ENCODE measurements at places on chromosomes 12 and 14.
A peak's percentile ranks its signal among the peaks of the same experiment; 100 is the strongest.

GRCh38 chr12:12011880-12012260, 58.9 kb upstream of the BCL2L14 start:
- DNase-seq: no peak

DNA sequence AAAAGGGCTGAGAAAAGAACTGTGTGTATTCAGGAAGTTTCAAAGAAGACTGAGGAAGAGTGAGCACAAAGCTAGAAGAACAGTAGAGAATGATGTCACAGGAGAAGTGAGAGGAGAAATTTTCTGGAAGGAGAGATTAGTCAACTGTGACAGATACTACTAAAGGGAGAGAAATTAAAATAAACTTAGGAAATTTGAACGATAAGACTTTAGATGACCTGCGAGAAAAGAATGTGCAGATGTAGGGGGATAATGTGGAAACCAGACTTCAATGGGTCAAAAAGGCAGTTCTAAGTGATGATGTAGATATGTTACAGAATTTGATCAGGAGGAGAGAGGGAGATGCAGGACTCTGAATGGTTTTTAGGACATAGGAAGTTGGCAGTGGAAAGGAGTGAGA, 287.4 kb downstream of the SYT1 start:
- no peak for DNase-seq

DNA sequence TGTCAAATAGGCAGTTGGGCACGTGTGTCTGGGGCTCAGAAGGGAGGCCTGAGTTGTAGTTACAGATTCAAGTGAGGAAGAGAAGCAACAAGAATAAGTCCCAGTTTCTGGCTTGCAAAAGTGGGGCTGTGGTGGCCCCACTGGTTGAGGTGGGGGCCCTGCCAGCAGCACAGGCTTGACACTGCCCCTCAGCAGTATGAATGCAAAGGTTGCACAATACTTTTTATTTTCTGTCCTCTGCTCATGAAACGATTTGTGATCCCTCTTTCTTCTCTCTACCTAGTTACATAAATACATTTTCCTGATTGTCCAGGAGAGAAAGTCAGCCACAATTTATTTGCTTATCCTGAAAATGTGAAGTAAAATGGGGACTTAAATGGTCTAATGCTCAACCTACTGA, 577.8 kb downstream of the AACS start:
- no peak for DNase-seq

DNA sequence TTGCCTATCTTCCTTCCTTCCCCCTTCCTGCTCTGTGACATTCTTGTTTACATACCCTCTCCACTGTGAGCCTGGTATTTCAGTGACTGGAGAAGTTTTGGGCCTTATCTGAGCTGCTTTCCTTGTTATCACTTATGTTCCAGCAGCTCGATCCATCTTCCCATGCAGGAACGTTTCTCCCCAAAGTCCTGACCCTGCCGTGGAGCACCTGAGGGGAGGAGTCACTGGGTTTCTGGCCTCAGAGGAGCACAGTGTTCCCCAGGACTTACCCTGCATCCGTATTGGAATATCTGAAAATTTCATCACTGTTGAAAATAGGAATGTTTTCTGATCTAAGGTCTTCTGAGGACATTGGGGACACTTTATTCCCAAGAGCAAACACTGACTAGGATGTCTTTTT, 141.8 kb downstream of the CACNA1C start:
- DNase-seq: no peak

DNA sequence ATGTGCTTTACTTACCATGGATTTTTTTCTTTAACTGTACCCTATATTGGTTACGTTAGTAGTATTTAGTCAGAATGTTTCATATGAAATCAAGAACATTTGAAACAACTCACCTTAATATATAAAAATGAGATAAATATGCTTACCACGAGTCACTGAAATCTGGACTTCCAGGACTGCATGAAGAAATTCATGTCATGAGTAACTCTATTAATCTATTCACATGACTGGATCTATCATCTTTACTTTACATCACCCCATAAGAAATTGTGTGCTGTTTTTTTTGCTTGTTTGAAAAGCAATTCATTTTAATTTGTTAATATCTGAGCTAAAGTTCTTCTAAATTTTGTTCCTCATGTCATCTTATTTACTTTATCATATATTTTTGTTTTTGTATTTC, 5.2 kb downstream of the EPYC start:
- DNase-seq: no peak

- peak; percentile 88 for DNase-seq
Observed at GRCh38 chr14:73771848-73772638, 57.9 kb upstream of the PNMA1 start.

GRCh38 chr12:47276621-47277309, 197.0 kb upstream of the AMIGO2 start:
- peak; percentile 64 for DNase-seq

- DNase-seq: no peak
Observed at GRCh38 chr12:65323070-65323469, 44.6 kb downstream of the MSRB3 start.

DNA sequence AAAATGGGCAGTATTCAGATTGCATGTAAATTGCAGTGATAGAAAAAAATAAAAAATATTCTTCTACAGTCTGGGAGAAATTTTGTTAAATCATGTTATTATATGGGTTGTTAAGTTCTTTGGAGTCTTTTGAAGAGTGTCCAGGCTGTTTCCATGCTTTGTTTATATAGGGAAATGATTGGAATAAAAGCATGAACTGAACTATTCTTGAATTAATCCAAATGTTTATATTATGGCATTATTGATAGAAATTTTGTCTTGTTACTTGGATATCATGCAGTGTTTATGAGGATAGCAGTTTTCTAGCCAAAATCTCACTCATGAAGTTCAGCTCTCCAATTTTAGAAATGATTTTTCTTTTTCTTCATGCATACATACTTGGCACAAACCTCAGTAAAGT, 108.2 kb upstream of the NAV3 start:
- DNase-seq: no peak

DNA sequence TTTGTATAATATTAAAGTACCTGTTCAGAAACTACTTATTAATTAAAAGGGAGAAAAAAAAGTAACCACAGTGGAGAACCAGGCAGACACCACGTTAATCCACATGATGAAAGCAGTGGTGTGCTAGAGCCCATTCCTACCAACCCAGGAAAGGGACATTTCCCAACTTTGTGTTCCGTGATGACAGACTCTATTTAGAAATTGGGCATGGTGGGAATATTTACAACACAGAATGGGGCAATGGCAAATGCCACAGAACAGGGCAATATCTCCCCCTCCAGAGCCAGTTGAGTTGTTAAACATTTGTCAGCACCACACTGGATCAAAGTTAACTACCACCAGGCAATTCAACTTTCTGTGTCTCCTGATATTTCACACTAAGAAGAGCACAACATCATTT, 1.2 kb upstream of the HIGD1C start:
- no peak for DNase-seq

GRCh38 chr12:89831310-89832095, 122.9 kb upstream of the ATP2B1 start:
- no peak for DNase-seq

DNA sequence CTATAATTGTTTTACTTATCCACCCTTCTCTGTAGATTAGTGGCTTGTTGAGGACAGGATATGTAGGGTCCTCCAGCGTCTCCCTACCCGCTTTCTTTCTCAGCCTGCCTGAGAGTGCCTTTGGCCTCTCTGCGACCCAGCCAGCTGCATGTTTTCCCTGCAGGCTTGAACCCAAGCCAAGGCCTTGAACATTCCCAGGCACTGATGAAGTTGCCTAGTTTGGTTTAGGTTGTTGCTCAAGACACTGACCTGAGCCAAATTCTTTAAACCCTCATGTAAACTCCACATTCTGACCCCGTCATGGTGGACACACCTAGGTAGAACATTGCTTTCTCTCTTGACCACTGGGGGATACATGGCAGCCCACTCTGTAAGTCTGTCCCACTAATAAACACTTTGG, 33.4 kb upstream of the TXNRD1 start:
- no peak for DNase-seq

GRCh38 chr12:46214668-46215436, 54.0 kb downstream of the SLC38A1 start:
- no peak for DNase-seq

DNA sequence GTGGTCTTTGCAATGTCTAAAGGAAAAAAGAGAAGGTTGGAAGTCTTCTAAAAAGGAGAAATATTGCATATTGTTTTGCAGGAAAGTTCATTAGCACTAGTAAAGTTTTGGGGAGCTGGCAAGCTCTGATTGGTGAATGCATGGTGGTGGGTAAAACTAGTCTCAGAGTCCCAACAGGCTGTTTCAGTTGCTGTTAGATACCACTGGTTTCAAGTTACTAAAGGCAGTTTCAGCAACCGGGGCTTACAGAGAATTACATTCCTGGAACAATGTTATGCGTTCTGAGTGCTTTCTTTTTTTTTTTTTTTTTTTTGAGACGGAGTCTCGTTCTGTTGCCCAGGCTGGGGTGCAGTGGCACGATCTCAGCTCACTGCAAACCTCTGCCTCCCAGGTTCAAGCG, 208.2 kb downstream of the EPS8 start:
- no peak for DNase-seq

- DNase-seq: no peak
Observed at GRCh38 chr12:23504641-23505399, 444.6 kb downstream of the SOX5 start.

DNA sequence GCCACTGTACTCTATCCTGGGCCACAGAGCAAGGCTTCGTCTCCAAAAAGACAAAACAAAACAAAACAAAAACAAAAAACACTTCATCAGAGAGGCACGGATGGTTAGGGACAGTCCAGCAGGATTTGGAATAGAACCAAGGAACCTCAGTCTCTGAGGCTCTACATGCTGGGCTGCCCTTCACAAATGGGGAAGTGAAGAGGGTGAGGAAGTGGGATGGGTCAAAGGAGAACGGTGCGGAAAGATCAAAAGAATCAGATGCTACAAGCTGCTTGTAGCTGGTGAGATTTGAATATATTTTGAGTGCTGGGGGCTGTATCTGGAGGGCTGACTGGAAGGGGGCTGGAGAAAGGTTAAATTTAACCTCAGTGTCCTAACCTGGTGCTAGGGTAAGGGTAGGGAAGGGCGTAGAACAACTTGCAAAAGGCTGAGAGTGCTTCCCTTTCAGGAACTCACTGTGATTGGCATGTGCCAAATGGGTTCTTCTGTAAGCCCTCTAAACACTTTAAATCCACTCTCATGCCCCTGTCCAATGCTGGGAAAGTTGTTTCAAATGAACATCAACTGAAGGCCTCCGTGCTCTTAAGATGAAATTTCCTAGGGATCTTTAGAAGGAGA, 4.6 kb downstream of the FOXJ2 start:
- no peak for DNase-seq

DNA sequence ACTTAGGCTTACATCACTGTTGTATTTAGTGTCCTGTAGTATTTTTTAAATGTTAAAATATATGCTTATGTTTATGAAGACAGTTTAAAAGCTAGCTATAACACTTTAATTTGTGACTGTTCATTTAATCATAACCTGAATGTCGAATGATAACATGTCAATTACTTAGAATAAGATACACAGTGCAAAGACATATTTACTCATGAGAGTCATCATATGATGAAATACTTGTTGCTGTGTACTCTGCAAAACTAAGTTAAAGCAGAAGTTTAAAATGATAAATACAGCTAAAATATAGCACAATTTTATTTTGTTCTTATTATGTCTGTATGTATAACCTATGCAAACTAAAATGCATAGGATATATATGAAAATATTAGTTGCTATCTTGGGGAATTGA, 497.4 kb downstream of the FSCB start:
- DNase-seq: no peak

GRCh38 chr12:61808856-61809255, 451.3 kb upstream of the USP15 start:
- DNase-seq: no peak

DNA sequence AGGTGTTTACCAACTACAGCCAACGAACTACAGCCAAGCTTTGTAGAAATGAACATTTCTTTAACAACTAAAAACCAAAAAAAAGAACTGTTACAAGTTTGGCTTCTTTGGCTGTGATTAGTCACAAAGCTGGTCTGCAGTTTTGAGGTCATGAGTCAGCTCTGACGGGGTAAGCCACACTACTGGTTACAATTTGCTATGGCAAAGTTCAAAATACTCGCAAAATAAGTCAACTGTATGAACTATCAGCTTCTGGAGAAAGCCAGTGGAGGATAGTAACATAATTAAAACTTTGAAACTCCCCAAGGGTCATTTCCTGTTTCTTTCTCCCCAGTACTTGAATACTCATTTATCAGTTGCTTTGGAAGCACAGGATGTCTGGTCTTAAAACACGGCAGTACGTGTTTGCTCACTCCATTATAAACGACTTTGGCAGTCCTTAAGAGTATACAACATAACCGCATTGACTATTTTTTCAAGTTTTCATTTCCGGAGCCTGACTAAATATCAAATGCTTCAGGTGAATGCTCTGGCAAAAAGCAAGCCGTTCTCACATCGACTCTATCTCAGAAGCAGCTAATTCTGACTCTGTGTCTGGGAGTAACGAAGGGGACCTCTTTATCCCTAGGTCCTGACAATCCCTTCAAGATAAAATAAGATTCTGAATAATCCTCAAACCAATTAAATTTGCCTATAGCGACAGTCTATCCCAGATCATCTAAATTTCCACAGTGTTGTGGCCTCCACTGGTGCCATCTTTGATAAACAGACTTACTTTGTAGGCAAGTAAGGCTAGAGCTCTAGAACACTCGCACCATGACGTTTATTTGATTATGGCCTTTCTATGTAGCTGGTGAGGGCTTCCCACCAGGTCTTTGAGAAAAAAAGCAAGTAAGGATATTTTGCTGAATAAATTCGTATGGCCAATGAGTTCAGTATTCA, 10.6 kb downstream of the PHLDA1 start:
- peak; percentile 82 for DNase-seq

DNA sequence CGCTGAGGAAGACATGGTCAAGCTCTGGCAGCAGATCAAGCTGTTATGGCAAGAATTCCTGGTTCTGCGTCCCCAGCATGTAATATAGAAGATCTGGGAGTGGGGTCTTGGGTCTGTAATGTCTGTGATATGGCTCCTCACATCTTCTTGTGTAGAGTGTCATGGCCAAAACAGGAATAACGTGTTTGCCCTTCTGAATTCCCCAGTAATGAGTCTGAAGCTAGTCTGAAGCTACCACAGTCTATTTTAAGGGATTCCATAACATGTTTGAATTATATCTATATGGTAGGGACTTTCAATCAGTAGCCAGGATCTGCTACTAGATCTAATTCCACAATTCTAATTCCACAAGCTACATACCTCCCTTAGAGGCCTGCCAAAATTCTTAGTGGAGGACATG, 31.4 kb upstream of the SOX5 start:
- no peak for DNase-seq

- no peak for DNase-seq
Observed at GRCh38 chr12:40970320-40970907, 217.7 kb upstream of the PDZRN4 start.

GRCh38 chr14:52951681-52952554, 1.1 kb upstream of the FERMT2 start:
- DNase-seq: peak; percentile 78

- DNase-seq: no peak
Observed at GRCh38 chr12:52082026-52082668, 2.6 kb downstream of the SMIM41 start.

Measured in RWPE2 (cell line).